DMS79 treated with DMSO at 0.1 percent for 48 hours (cell line): ENCODE measurements at places on chromosomes 3 and 15.

DNA sequence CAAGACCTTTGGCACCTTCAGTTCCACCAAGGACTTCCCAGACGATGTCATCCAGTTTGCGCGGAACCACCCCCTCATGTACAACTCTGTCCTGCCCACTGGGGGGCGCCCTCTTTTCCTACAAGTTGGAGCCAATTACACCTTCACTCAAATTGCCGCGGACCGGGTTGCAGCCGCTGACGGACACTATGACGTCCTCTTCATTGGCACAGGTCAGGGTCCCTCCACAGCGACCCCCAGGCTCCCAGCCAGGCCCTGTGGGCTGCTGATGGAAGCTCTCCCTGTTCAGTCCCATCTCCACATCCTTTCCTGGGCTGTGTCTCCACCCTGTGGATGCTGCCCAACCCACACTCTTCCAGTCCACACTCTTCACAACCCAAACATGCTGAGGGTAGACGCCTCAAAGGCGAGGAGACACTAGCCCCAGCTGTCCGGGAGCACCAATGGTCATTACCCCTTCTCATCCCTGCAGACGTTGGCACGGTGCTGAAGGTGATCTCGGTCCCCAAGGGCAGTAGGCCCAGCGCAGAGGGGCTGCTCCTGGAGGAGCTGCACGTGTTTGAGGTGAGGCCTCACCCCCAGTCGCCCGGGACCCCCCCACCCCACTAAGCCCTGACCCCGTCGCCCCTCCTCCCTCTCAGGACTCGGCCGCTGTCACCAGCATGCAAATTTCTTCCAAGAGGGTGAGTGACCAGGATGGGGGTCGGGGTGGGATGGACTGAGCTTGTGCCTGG lies 4.3 kb upstream of the LSMEM2 start:
- DNase-seq: no peak

DNA sequence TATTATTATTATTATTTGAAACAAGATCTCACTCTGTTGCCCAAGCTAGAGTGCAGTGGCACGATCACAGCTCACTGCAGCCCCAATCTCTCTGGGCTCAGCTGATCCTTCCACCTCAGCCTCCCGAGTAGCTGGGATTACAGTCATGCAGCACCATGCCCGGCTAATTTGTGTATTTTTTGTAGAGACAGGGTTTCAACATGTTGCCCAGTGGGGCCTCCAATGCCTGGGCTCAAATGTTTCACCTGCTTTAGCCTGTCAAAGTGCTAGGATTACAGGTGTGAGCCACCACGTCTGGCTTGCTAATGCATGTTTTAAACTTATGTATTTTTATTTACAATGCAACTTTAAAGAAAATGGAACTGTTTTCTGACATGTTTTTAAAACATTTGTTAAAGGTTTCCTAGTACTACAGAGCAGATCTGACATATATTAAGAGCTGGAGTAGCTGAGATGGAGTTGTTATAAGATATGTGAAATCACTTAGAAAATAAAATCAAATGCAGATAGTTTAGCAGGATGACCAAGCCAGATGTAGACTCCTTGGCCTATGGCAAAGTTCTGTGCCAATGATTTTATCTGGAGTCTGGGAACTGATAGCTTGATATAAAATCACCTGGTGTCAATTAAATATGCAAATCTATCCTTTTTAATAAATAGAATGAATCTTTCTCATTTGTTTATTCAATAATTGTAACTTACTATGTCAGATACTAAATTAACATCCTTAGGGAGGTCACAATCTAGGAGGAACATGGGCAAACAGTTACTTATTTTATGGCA lies 310.1 kb upstream of the NAALADL2 start:
- no peak for DNase-seq

DNA sequence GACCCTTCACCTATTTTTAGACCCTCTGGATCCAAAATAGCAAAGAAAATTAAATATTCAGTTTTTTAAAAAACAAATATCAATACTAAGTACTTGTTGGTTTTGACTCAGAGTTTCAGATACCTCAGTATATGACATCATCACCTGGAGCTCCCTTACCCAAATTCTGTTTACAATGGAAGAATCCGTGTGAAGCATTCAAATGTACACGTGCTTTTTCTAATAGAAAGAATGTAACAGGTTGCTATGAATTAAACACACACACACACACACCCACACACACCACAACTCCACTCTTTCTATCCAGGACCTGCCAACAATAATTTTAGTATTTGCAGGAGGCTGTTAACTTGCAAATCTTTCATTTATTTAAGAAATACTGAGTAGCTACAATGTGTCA lies 221.8 kb downstream of the THRB start:
- no peak for DNase-seq

DNA sequence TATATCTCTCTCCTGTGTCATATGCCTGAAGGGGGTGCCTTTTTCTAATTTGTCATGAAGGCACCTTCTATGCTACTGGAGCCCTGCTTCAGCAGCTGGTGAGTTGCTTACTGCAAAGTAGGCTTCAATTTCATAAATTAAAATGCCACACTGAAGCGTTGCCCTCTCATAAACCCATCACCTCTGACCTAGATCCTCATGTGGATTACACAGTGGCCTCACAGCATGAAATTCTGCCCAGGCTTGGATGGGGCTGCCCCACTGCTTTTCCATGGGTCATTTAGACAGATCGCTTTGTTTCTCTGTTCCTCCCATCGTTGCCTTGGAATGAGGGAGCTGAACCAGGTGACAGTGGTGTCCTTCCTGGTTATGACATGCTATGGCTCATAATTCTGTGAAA lies 131.2 kb downstream of the RPL22L1 start:
- no peak for DNase-seq

DNA sequence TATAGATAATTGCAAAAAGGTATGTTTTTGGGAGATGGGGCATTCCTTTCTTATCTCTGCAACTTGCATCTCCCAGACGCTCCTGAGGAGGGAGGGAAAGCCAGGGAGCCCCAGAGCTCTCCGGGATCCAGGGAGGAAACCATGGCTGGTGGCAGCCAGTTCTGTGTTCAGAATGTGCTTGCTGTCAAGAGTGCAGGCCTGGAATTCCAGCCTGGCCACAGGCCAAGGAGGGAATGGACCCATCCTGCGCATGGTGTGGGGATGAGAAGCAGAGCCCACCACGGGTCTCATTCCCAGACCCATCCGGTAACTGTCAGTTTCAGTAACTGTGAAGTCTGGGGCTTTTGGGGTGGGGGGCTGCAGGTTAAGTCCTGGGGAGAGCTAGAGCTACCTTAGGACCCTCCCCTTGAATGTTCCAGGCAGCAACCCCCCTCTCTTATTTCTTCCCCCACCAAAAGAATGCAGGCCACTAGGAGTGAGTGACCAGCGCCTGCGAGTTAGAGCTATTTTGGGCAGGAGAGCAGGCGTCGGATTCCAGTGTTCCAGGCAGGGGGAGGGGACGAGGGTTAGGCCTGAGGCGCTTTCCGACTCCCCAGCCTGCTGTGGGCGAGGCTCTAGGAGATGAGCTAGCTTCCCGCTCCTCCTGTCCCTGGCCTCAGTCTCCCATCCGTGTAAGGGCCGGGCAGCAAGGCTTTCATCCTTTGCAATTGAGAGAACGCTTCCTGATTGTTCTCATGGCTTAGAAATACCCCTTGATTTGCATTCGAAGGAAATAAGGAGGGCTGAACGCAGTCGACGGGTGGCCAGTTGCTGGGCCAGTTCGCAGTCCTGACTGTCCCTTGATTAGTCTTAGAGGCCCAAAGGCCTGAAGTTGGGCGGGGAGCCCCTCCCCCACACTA lies 781 bp upstream of the DAG1 start:
- peak; percentile 20 for DNase-seq

GRCh38 chr3:16671690-16672089 lies 66.5 kb upstream of the DAZL start:
- no peak for DNase-seq

DNA sequence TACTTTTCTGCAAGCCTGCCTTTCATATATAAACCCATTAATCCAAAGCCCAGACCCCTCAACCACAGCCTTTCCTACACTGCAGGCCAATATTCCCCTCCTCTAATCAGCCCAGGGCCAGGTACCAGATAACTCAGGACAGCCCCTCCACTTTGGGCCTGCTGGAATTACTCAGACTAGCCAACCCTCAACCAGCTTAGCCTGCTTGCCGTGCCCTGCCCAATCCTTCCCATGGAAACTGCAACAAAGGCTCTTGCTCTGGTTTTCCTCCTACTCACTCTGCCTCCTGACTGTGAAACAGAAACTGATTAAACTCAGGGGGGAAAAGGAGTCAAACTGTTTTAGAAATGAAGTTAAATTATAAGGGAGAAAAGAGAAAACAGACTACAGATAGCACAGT lies 248.1 kb downstream of the KLF13 start:
- DNase-seq: no peak

DNA sequence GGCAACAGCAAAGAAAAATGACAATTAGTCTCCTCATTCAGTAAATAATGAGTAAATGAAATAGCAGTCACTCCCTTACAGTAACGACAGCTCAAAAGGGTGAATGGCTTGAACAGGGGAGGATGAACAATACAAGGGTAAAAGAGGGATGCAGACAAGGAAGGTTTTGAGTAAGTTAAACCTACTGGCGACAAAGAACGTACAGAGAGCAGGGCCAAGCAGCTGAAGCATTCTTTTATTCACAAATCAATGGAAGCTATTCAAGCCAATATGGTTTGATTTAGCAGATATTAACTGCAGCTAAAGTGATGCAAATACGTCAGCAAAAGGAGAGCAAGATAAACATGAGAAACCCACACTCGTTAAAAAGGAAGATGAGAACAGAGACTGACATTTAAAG lies 90.7 kb upstream of the ICE2 start:
- DNase-seq: no peak

GRCh38 chr15:84081391-84082168 lies 154.0 kb upstream of the GOLGA6L4 start:
- no peak for DNase-seq

GRCh38 chr3:73207946-73208440 lies 146.5 kb downstream of the EBLN2 start:
- DNase-seq: no peak

DNA sequence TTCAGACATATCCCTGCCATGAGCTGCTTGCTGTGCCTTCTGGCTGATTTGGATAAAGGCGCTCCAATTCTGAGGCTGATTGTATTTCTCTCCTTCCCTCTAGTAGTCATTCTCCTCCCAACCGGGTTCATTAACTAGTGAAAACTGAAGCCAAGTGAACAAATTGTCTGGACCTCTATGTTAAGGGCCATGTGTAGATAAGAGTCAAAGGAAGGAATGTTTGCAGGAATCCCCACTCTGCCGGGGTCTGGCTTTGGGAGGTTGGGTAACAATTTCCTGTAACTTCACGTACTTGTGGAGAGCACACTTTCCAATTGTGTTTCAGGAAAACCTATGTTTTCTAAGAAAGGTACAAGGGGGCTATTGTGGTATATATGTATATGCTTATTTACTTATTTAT lies 38.2 kb upstream of the SUCLG2 start:
- no peak for DNase-seq

- peak; percentile 54 for DNase-seq
Measured at GRCh38 chr15:78149805-78150751, 916 bp downstream of the IDH3A start.

- no peak for DNase-seq
Measured at GRCh38 chr15:29008846-29009245, 123.1 kb downstream of the APBA2 start.

- DNase-seq: no peak
Measured at GRCh38 chr15:61175024-61175423, 54.1 kb downstream of the RORA start.
